ENCODE measurements at places on chromosomes 12 and 14. TPM values are rescaled to one million over a fixed set of nuclear protein-coding genes. Genes with fewer than 3 reads are reported as not detected.

DNA sequence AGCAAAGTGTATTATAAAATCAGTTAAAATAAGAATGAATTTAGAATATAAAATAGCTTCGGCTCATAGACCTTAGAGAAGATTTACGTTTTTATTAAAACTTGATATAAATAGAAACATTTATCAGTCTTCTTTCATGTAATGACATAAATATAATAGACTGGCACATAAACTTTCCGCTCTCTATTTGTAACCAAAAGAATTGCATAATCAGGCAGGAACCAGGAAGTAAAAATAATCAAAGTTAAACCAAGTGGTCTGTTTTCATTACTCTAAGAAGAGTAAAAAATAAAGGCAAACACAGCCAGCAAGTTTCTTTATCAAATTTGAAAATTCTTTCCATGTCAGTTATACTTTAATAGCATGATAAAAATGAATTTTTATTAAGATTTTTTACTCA lies 46.3 kb upstream of the ATP2A2 start:
- H3K27me3 ChIP-seq: no peaks in the 10 kb centered on the region
- peaks cover 15% of the 10 kb centered on the region for H3K4me1 ChIP-seq
- H3K4me3 ChIP-seq: no peak overlapping the region
- no peaks in the 10 kb centered on the region for H3K36me3 ChIP-seq

GRCh38 chr12:39692258-39692853 lies 72.8 kb upstream of the ABCD2 start:
- H3K36me3 ChIP-seq: no peaks in the 10 kb centered on the region
- DNase-seq: no peak
- H3K27me3 ChIP-seq: no peaks in the 10 kb centered on the region
- no peak overlapping the region for H3K27ac ChIP-seq
- H3K4me1 ChIP-seq: no peaks in the 10 kb centered on the region
- no peak overlapping the region for H3K4me3 ChIP-seq

GRCh38 chr12:27463511-27464219 lies 17.1 kb downstream of the SMCO2 start:
- no peaks in the 10 kb centered on the region for H3K36me3 ChIP-seq
- H3K4me1 ChIP-seq: no peaks in the 10 kb centered on the region
- H3K27me3 ChIP-seq: no peaks in the 10 kb centered on the region
- no peak overlapping the region for H3K27ac ChIP-seq
- no peak for DNase-seq

- peak; percentile 50 for DNase-seq
- H3K4me1 ChIP-seq: no peaks in the 10 kb centered on the region
- no peak overlapping the region for H3K4me3 ChIP-seq
These were observed 107.0 kb downstream of the HELB start for GRCh38 chr12:66409195-66409871.

Gene TAS2R46
- polyA plus RNA-seq: not detected
